ENCODE measurements at places on chromosomes 2 and 18. TPM values are rescaled to one million over a fixed set of nuclear protein-coding genes. Genes with fewer than 3 reads are reported as not detected.

BOK gene
- total RNA-seq = under 0.01 TPM

TUBA3E gene
- total RNA-seq = not detected

SERPINB5 gene
- total RNA-seq = not detected

STK36 gene
- 18.0 TPM for total RNA-seq

IL1B gene
- 279 TPM for total RNA-seq

IAH1 gene
- 27.7 TPM for total RNA-seq

WBP1 gene
- total RNA-seq = 121 TPM

KIAA2012 gene
- not detected for total RNA-seq

LINC00305 gene
- not detected for total RNA-seq

PID1 gene
- total RNA-seq = not detected

NAT8 gene
- total RNA-seq = 0.27 TPM

GRCh38 chr2:239476029-239476756 is 75.4 kb upstream of the HDAC4 start:
- DNase-seq = no peak

DNA sequence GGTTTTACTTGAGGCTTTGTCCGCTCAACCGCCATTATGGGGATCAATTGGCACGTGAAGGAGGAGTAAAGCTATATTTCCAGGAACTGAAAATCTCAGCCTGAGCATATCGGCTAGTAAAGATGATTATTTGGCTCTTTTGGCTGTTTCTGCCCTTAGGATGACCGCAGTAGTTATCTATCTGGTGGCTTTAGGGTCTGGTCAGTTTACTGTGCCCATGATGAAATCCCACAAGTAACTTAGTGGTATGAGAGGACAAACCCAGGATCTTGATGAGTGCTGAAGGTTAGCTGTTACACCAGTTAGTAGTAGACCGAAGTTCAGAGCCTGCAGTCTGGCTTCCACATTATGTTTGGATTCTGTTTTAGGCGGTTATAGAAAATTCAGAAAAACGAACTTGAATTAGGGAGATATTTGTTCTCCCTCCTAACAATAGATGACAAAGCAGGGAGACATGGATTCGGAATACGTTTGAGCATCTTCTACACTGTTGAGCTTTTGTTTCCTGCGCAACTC is 1.2 kb downstream of the MAT2A start:
- DNase-seq = no peak

- DNase-seq = no peak
Observed at GRCh38 chr2:275466-275865, 10.7 kb downstream of the ACP1 start.

- DNase-seq = no peak
Observed at GRCh38 chr2:240372101-240372500, 63.4 kb upstream of the GPC1 start.

DNA sequence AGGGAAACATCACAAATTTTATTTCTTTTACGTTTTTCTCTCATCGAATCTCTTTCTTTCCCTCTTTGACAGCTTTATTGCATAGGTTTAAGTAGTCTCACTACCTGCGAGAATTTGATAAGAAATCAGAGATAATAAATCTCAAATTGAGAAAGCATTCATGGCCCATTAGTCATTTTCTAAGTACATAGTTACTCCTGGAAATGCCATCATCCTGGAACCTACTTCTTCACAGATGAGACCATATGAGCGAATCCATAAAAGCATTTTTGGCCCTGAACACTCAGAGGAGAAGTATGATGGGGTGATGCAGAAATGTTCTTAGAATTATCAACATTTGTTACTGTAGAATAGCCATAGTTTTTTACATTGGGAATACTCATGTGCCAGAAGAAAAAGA is 138.0 kb upstream of the ARHGAP28 start:
- DNase-seq = no peak

DNA sequence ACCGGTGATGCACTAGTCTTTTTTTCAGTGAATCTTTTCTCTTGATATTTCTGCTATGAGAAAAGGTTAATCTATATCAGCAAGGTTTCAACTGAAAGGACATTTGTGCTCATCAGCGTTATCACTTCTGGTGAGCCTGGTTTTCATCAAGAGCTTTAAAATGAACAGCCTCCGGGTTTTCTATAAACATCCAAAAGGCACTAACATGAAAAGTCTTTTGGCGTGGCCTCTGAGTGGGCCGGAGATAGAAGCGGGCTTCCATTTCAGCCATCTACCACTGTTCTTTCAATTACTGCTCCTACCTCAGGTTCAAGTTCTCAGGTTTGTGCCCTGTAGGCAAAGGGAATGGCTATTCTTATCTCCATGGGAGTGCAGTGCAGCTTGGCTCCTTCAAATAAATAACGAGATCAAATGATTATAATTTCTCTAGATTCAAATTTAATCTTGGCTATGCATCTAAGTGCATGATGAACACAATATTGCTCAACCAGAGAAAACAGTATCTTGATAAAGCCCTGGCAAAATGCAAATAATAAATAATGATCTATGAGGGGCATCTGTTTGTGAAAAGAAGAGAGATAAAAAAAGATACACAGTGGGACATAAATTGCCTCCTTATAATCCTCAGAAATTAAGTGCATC is 314.8 kb downstream of the CDH2 start:
- no peak for DNase-seq

DNA sequence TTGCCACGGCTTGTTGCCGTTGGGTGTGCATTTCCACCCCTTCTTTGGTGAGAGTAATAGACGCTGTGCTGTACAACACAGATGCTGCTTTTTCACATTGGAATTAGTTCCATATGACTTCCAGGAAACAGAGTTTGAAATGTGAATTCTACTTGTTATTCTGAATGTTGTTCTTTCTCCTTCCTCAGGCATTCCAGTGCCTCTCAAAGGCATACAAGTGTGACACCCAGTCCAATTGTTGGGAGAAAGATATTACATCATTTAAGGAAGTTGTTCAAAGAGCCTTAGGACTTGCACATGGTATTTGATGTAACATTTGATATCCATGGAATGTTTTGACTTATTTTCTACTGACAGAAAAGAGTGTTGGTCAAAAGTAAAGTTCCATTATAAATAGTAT is 134.4 kb upstream of the LTBP1 start:
- DNase-seq = no peak

DNA sequence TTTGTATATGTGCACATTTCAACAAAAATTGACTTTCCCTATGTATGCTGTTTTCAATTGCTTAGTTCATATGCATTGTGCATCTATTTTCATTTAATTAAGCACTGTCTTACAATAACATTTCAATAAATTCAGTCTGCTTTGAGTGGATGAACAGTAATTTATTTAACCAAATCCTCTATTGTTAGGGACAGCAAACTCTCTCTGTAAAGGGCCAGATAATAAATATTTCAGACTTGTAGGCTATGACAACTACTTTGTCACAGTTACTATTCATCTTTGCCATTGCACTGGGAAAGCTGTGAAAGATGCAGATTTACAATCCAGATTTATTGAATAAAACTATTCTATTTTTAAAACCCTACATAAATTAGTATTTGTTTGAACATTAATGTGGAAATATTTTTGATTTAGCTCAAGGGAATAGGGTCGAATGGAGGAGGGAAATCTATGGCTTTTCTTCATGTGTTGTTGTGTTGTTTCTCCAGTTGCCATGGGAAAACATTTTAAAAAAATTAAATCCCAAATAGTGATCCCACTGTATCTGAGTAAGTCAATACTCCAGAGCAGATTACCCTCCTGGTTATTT is 14.2 kb upstream of the RAB27B start:
- DNase-seq = no peak

DNA sequence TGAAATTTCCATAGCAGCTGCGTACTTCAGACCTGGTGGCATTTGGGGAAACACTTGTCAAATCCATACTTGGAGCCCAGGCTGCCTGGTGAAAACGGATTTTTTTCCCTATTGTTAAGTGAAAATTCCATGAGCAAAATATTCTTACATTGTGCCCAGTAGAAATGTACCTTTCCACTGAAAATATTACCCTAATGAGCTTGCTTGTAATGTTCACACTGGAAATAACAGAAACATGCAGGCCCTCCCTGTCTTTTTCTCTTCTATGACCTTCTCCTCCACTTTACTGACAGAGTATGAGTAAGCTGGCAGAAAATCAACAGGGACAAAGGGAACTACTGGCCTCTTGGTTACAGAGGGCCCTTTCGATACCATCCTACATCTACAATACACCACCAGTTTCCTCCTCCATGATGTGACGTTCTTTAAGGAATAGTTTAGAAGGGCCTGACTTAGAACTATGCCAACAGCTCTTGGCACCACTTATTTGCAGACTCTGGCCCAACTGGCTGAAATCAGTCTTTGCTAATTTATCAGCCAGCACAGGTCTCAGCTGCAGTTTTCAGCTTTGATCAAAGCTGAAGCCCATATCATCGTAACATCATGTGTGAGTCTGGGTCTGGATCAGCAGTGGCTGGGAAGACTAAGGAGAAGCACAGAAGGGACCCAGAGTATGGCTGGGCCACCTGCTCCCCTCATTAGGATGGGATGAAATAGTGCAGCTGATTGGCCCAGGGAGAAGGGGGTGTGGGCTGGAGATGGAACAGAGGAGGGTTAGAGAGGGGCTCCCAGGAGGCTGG is 272.2 kb upstream of the ID2 start:
- no peak for DNase-seq

DNA sequence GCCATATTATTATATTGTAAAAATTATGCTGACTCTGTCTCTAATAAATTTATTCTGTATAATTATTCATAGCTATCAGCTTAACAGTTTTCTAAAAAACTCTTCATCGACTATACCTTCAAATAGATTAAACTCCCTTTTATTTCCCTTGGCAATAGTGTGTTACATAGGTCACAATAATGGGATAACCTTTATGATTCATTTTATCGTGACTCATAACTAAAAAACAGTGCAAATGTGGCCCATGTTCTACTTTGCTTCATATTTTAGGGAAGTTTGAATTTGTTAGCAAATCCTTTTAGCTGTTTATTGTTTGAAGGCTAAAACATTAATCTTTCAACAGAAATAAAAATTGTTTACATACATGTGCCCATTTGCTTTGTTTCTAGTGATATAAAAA is 783.2 kb upstream of the CDH2 start:
- no peak for DNase-seq

DNA sequence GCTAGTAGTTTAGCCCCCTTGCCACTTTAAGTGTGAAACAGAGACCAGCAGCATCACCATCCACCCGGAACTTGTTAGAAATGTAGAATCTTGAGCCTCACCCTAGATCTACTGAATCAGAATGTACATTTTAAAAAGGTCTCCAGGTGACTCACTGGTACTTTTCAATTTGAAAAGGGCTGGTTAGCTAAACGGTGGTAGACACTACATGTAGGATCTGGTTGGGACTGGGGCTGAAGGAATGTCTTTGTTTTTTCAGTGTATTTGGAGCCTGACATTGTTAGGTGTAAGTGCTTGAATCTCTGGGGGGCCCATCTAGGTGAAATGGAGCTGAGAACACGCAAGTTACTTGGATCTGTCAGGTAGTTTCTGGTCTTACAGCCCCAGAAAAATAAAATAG is 44.0 kb upstream of the XPO1 start:
- no peak for DNase-seq

GRCh38 chr2:30666266-30666874 is 140.9 kb downstream of the CAPN13 start:
- no peak for DNase-seq

GRCh38 chr2:44120428-44120827 is 48.2 kb upstream of the PPM1B start:
- DNase-seq = peak; percentile 88

DNA sequence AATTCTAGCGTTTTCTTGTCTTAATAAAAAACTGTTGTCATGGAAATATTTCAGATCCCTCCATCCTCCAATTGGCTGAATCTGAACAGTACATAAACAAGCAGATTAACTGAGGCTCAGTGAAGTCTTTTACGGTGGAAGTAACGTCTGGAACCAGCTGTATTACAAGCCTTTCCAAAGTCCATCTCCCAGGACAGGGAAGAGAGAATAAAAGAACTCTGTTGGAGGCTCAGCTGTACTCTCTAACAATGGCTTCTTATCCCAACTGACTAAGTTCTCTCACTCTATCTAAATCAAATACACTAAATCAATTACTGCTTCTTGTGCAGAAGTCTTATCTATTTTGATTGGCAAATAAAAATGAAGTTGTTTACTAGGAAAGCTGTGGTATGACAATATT is 19.9 kb upstream of the NEDD4L start:
- no peak for DNase-seq

- DNase-seq = no peak
Observed at GRCh38 chr2:101442667-101443061, 32.2 kb downstream of the RFX8 start.

GRCh38 chr2:6872394-6872793 is 5.2 kb upstream of the RSAD2 start:
- no peak for DNase-seq

GRCh38 chr18:79816092-79816491 is 18.4 kb downstream of the KCNG2 start:
- no peak for DNase-seq

- peak; percentile 70 for DNase-seq
Observed at GRCh38 chr18:45974088-45974536, 7.0 kb upstream of the EPG5 start.

GRCh38 chr2:85954590-85955458 is 66.0 kb upstream of the ST3GAL5 start:
- no peak for DNase-seq

DNA sequence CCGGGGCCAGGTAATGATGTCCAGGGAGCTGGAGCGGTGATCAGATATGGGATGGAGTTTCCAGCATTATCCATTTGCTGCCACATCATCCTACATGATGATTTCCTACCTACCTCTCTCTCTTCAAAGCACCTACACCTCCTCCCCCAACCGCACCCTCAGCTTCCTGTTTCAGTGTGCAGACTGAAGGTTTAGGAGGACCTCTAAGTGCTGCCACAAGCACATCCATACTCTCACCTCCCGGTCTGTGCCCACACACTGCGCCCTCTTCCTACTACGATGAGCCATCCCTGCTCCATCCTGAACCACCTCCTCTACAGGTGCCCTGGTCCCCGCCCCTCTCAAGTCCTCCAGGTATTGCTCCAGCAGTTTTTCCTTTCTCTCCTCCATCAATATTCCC is 123.7 kb downstream of the ALPK2 start:
- no peak for DNase-seq

DNA sequence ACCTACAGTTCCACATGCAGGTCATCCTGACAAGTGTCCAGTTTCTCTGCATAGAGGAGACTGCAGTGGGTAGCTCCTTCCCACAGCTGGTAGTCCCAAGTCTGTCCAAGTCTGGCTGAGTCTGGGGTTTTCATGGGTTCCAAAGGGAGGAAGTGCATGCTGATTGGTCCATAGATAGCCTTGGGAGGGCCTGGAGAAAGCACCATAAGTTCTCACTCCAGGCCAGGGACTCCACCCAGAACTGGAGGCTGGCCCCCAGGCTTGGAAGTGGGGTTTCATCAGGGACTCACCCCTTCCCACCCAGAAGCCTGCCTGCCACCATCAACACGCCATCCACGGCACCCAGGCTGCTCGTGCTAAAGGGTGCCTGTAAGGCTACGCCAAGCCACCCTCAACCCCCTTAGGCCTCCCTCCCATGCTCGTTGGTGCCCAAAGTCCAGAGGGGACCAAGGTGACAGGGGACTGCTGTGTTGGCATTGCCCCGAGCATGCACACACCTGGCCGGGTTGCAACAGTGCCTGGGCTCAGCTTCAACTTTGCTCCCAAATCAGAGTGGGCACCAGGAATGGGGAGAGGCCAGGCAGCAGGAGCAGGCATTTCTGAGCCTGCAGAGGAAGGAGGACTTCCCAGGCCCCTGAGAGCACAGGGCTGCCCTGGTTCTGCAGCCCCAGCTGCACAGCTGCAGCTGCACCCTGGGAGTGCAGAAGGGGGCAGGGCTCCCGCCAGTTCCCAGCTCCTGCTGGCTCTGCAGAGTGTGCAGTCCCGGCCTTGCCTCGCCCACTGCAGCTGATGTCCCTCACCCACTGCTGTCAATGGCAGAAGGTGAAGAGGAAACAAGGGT is 116.5 kb upstream of the MAP2 start:
- DNase-seq = no peak

- no peak for DNase-seq
Observed at GRCh38 chr18:54269893-54270844, 852 bp downstream of the POLI start.
